Activated CD8-positive, alpha-beta memory T cell treated with anti-CD3 and anti-CD28 coated beads for 1 hour (primary cell): ENCODE measurements at places on chromosomes 12 and 14.

DNA sequence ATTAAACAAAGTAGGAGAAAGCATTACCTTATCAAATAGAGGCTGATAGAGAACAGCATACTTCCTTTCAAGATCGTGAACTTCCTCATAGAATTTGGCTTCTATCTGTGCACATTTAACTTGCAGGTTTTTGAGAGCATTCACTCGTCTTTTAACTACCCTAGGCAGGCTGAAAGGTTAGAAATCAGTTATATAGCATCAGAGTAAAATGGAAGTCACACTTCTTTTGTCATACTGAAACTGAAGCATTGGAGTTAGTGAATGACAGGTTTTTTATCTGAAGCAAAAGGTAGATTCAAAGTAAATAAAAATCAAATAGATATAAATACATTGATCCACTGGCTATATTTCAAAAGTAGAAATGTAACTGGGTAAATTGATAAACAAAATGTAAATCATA is 24.4 kb downstream of the NAP1L1 start:
- DNase-seq = no peak

GRCh38 chr14:21191809-21192446 is 36.1 kb upstream of the OR5AU1 start:
- DNase-seq = peak; percentile 25

DNA sequence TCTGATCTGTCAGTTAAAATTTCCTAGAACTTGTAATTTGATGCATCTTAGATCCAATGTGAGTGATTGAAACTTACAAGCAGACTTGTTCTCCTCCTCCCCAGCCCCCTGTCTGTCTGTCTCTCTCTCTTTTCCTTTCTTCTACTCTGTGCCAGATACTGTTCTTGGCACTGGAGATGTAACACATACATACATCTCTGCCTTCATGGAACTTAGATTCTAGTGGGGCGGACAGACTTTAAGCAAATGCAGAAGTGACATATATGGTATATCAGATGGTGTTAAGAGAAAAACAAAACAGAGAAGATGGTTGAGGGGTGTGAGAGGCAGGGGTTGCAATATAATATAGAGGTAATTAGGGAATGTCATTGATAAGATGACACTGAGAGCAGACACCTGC is 6.6 kb downstream of the CHST11 start:
- DNase-seq = no peak

DNA sequence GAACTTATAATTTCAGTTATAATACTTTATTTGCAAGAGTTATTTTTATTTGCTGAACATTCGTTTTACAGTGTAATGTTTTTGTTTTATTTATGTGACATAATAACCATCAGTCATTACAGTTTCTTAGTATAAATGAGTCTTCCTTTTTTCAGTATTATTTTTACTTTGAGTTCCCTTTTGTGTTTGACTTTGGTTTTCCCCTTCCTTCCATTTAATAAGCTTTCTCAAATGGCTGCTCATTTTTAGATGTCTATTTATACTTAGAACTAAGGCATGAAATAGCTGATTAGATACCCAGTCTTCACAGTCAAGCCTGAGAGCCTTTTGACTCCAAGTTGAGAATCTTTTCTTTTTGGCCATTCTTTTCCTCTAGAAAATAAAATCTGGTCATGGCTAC is 404.5 kb downstream of the LRFN5 start:
- no peak for DNase-seq

GRCh38 chr12:12803186-12803585 is 10.0 kb upstream of the DDX47 start:
- no peak for DNase-seq

DNA sequence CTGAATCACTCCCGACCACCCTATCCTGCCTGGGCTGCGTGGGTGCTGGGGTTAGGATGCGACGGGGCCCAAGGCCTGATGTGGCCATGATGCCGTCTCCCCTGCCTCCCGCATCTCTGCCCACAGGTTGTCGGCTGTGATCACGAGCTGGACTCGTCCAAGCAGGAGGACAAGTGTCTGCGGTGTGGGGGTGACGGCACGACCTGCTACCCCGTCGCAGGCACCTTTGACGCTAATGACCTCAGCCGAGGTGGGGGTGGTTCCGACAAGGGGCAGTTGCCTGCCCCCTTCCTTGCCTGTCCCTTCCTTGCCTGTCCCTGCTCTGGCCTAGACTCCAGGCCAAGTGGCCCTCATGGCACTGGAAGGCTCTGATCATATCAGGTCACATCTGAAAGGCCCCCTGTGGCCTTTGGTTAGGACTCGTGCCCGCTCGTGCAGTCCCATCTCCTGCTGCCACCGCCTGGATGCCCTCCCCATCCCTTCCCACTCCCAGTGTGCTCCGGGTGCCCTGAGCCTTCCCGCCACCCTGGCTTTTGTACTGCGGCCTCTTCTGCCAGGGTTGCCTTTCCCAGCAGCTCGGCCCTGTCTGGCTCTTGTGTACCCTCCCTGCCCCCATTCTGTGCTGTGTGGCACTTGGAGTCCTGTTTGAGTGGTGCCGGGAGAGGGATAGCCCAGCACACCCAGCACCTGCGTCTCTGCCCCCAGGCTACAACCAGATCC is 13.6 kb downstream of the PAPLN start:
- no peak for DNase-seq

- no peak for DNase-seq
Observed at GRCh38 chr12:51361161-51362016, 14.9 kb upstream of the CELA1 start.

- no peak for DNase-seq
Observed at GRCh38 chr14:93085911-93086310, 29.8 kb downstream of the ITPK1 start.

DNA sequence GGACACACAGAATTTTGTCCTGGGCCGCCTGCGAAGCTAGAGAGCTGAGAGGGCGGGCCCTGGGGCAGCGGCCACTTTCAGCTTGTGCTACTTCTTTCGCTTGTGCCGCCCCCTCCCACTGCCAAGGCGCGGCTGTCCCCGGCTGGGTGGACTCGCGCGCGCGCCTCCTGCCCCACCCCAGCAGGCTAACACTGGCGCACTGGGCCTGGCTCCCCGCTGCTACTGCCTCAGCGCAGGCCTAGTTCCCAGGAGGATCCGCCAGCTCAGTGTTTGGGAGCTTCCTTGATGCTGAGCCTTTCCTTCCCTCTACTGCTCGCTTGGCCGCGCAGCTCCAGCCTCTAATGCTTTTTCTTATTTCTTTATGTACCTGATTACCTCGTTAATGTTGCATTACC is 27.4 kb upstream of the METAP2 start:
- DNase-seq = no peak

DNA sequence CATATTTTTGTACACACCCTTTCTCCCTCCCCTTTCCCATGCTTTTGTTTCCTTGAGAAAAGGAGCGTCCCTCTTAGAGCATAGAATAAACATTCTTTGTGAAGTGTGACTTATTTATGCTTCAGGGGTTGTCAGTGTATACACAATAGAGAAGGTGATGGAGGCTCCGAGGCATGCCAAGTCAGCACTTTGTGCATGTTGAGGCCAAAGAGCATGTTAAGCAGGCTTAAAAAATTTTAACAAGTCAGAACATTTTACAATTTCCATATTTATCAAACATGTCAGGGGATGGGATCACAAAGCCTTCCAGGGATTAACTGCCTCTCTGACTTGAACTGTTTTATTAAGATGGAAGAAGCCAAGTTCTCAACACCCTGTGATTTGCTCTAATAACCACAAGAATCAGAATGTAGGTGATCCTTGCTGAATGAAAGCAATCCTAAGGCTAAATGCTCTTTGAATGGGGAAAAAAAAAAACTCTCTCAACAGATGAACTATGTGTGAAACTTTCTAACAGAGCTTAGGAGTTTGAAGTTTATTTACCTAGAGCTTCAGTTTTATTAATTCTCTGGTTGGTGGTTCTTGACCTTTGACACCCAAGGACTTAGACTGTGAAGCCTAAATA is 223.1 kb downstream of the RAD51B start:
- no peak for DNase-seq

- DNase-seq = no peak
Observed at GRCh38 chr12:68771223-68771925, 25.4 kb downstream of the SLC35E3 start.

- no peak for DNase-seq
Observed at GRCh38 chr12:2751230-2751629, 43.5 kb upstream of the FKBP4 start.

DNA sequence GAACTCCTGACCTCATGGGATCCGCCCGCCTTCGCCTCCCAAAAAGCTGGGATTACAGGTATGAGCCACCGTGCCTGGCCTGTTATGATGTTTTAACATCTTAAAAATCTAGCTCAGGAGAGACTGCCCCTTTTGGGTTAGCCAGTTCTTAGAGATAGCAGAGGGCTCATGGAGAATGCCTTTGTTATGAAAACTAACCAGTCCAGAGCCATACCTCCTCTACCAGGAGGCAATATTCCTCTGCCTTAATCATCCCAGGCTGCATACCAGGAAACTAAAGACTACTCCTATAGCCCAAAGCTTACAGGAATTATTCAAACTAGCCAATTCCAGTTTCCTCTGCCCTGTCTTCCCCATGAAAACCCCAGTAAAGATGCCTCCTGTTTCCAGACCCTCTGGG is 96.0 kb upstream of the MDM1 start:
- DNase-seq = no peak

DNA sequence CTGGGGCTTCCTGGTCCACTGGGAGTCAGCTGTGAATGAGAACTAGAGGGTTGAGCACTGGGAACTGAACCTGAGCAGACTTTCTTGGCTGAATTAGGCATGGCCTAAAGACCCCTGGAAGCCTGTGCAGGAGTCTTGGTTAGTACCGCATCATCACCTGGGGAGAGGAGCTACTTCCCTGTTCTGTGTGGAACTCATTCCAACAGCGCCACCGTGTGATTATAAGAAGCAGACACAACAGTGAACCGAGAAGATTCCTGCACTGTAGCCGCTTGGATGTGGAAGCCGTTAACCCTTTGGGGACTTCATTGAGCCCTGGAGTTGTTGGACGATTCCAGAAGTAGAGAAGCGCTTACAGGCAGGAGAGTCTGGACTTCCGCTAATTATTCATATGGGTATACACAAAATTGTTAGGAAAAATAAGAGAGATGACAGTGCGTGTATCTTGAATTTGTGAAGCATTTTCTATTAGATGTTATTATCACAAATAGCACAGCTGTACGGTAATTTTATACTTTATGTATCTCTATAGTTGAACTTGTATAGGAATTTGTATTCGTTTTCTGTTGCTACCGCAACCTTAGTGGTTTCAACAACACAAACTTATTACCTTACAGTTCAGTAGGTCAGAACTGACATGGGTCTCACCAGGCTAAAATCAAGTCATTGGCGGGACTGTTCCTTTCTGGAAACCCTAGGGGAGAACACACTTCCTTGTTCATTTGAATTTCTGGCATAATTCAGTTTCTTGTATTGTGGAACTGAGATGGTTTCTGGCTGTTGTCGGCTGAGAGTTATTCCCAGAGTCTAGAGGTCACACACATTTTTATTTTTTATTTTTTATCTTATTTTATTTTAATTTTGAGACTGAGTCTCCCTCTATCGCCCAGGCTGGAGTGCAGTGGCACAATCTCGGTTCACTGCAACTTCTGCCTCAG is 100.7 kb downstream of the C2CD5 start:
- peak; percentile 3 for DNase-seq

DNA sequence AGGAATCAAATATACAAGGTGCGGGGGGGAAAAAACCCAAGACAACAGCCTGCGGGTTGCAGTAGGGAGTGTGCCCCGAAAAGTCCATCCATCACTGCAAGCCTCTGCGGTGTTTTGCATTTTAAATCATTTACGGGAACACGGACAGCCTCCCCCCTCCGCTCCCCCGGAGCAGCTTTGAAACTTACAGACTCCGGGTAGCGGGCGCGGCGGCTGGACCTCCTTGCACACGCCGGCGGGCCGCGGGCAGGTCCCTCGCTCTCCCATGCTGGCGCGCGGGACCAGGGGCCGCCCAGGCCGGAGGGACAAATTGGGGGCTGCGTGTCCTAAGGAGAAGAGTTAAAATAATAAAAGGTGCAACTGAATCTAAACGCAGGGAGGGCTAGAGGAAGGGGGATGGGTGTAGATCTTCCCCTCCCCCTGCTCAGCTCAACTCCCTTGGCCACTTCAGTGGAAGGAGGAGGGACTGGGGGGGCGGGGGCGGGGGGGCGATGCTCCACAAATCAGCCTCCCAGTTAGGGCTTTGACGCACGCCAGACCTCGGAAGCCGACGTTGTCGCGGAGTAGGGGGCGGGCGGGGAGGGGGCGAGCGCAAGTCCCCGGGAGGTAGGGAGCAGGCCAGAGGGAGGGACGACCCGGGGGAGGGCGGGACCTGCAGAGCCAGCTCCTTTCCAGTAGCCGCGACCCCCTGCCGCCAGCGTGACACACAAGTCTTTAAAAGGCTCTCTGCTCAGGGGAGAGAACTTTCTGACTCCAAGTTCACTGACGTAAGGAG is at the start of gene KCNJ8:
Gene KCNJ8 (minus strand): TSS at position 349 of the 775 bp plus-strand sequence. CDS start 1,090 bp downstream, outside the sequence.
- no peak for DNase-seq

DNA sequence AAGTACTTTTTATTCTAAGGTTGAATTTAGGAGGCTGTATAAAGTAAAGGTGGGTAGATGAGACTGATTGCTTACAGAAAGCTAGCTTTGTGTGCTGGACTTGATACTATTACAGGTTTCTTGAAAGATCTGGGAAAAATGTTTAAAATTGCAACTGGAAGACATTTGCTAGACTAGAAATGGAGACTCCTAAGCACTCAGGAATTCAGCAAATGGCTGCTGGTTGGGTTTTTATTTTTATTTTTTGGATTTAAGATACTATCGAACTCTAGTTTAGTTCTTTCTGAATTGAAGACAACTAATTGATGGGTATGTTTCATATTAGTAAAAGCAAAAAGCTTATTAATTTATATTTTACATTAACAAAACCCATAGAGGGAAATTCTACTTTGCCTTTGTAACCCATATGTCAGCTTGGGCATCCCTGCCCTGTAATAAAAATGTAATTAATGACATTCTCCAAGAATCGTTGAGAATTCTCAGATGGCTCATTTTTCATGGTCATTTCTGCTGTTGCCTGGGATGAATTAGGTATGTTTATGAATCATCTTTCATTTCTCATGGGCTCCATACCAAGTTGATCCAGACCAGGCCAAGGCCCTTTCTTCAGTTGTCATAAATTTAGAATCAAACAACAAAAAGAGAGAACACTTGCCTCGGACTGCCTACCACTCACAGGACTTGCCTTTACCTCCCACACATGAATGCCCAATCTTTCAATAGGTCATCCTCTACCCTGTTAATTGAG is 102.1 kb downstream of the ERGIC2 start:
- DNase-seq = no peak

DNA sequence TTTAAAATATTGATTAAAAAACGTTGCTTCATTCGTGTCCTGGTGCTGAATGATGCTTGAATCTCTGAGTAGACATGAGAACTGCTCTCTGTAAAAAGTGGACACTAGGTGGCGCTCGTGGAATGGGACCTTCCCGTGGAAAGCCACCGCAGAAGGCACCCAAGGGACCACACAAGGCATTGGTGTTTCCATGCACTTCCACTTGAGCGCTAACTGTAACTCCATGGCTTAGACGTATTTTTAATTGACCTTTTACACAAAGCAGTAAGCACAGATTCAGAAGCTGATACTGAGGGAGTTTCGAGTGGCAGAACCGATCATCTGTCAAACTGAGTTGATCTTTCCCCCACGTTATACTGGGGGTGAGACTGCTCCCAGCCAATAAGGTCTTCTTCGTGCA is 135.3 kb downstream of the PRKCH start:
- peak; percentile 70 for DNase-seq
